ENCODE measurements at places on chromosomes 5 and 9.

DNA sequence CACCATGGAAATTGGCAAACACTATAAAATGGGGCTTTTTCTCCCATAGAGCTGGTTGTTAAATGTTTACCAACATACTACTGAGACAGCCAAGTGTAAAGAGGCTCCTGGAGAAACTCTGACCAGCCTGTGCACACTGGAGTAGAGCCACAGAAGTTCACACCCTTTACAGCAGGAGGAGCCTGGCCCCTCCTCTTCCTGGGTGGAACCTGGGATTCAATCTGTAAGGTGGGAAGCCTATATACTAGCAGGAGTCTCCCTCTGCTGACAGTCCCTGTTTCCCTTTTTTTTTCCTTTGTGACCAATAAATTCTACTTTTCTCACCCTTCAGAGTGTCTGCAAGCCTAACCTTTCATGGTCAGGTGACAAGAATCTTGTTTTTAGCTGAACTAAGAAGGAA is 10.4 kb upstream of the SLC30A5 start:
- DNase-seq: no peak

DNA sequence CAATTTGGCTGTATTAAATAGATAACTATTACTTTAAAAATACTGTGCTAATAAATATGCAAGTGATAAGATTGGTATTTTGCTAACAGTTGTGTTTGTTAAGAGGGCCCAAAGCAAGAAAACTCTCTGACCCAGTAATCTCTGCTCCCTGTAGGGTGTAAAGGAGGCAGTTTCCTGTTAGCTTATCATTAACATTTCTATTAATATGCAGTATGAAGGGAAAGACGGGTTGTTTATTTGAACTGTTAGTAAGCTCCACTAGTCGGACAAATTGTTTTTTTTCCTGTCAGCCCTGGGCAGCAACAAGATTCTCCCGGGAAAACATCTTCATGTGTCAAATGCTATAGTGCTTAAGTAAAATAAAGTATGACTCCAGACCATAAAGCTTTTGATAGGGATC is 35.6 kb downstream of the ERP44 start:
- no peak for DNase-seq

GRCh38 chr5:68464424-68464823 is 248.9 kb downstream of the PIK3R1 start:
- DNase-seq: no peak

DNA sequence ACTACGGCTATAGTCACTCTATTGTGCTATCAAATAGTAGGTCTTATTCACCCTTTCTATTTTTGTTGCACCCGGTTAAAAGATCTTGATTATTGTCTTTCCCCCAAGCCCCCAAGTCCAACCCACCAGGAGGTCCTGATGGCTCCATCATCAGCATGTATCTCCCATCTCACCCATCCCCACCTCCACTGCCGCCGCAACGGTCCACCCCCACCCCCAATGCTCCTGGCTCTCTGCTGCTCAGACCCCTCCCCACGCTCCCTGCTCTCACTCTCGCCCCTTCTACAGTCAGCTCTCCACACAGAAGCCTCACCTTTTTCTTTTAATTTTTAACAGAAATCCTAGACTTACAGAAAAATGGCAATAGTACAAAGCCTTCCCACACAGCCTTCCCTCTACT is 51.5 kb upstream of the SH3PXD2B start:
- DNase-seq: no peak

GRCh38 chr9:134885679-134886412 is 5.2 kb downstream of the FCN2 start:
- DNase-seq: no peak

GRCh38 chr5:37436146-37436934 is 57.2 kb downstream of the WDR70 start:
- DNase-seq: no peak

- DNase-seq: no peak
These were observed 93.7 kb upstream of the DAB2 start for GRCh38 chr5:39518516-39518915.
